Pulmonary artery endothelial cell (primary cell): ENCODE measurements at places on chromosomes 3 and 15. TPM values are rescaled to one million over a fixed set of nuclear protein-coding genes. Genes with fewer than 3 reads are reported as not detected.

DNA sequence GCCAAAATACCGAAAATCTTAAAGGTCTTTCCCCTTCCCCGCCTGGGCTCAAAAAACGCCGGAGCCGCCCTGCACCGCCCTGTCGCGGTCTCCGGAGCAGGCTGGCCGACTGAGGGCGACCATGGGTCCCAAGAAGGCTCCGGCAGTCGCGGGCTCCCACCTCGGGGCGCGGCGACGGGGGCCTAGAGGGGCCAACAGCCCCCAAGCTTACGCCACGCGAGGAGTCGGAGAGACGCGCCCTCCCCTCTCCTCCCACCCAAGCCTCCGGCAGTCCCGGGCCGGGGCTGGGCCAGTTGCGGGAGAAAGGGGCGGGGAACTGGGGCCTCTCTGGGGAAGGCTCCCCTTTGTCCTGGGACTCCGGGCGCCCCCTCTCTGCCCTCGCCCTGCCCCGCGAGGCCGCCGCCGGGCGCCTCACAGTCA lies 69.2 kb downstream of the GOLGA8B start:
- DNase-seq: no peak

PROS1 gene
- total RNA-seq: 10.6 and 11.2 TPM in 2 replicates

- DNase-seq: no peak
Measured at GRCh38 chr3:194101592-194102432, 34.1 kb upstream of the HES1 start.

LRTM1 gene
- total RNA-seq: not detected in 2 replicates

SLC51A gene
- not detected in 2 replicates for total RNA-seq

FBXW12 gene
- total RNA-seq: 0.13 TPM in 1 of 2 replicates, not detected in the other

CCDC13 gene
- 0.07 and 0.33 TPM in 2 replicates for total RNA-seq

- no peak for DNase-seq
Measured at GRCh38 chr15:67512933-67513714, 7.8 kb upstream of the C15orf61 start.

- no peak for DNase-seq
Measured at GRCh38 chr3:144063306-144063705, 91.7 kb downstream of the DIPK2A start.

- no peak for DNase-seq
Measured at GRCh38 chr3:13433912-13434311, 13.8 kb upstream of the NUP210 start.

CX3CR1 gene
- not detected in 2 replicates for total RNA-seq
